ENCODE measurements at places on chromosomes 1 and 21.

DNA sequence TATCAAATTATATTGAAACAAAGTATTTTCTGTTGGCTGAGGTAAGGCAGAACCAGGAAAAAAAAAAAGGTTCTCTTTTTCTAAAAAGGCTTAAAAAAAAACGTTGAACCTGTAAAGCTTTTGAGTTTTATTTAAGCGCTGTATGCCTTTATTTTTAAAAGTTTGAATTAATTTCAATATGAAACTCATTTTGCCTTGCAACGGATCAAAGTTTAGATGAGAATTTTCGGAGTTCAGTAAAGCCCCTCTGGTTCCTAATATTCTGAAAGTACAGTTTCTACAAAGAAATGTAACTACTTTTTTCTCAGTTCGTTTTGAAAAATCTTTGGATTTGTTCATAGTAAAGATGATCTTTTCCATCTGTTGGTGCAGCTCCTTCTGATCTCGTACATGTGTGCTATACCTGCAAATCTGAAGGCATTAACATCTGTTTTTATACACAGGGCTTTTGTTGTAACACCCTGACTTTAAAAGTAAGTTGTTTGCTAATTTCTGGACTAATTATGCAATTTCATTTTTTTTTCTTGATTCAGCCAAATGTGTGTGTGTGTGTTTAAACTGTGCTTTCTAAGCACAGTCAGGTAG, 1.7 kb downstream of the ZBTB18 start:
- no peak for DNase-seq

DNA sequence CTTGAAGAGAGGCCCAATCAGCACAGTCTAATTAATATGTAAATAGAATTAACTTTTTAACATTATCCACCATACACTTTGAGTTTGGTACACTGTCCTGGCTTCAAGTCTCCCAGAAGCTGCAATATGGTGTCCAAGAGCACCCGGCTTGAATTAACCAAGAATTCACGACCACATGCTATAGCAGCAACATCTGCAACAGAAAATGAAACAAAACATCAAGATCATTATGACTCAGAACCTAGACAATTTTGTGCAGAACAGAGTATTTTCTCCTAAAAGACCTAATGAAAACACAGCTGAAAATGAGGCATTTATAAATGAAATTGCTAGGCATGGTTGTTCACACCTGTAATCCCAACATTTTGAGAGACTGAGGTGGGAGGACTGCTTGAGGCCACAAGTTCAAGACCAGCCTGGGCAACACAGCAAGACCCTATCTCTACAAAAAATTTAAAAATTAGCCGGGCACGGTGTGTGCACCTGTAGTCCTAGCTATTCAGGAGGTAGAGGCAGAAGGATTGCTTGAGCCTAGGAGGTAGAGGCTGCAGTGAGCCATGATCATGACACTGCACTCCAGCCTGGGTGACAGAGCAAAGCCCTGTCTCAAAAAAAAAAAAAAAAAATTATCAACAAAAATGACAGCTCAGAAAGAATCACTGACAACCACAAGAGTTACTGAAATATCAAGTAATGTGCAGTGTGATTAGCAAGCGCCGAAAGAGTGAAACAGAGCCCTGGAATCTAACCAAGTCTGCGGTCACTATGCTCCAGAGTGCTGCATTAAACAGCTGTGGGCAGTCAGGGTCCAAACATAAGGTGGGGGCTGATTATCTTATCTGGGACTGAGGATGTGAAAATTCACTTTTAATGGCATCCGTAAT, 45.3 kb downstream of the HSF2BP start:
- DNase-seq, result no peak

GRCh38 chr1:21820597-21821232, 8.7 kb downstream of the LDLRAD2 start:
- DNase-seq, result no peak

DNA sequence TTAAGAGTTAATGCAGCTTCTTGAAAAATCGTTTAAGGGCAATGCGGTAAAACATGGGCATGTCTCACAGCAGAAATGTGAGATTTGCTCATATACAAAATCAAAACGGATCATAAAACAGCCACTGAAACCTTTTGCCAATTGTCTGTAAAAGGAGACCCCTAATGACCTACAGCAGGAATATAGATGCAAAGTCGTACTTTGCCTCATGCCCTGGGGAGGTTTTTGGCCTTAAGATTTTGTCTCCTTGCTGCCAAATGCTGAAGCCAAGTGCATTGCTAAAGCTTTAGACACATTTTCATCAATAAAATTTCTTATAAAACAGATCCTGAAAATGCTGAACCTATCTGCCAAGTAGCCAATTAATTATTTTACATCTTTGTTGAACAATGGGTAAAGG, 226.9 kb downstream of the TGFB2 start:
- DNase-seq, result no peak

DNA sequence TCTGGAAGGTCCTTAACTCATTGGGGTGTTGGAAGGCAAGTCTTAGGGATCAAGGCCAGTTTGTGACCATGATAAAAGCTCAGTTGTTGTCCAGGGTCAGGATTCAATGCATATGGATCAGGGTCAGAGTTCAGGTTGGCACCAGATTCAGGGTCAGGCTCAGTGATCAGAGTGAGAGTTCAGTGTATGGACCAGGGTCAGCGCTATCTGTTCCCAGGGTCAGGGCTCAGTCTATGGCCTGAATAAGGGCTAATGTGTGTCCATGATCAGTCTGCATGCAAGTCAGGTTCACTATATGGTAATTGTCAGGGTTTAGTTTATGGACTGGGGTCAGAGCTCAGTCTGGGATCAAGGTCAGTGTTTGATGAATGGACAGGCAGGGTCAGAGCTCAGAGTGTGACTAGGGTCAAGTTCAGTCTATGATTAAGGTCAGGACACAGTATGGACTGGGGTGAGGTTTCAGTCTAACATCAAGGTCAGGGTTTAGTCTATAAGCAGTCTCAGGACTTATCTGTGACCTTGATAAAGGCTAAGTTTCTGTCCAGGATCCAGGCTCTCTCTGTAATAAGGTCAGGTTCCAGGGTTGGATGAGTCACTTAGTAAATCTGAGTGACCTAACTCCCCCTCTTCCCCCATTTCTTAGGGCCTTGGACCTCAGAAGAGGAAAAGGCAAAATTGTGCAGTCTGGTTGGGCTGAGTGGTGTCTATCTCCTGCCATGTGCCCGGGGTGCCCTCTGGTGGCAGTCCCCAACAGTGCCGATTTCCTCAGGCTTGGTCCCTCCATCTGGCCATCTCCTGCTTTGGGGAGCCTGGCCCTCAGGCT, 23.8 kb downstream of the KNCN start:
- peak; percentile 67 for DNase-seq

DNA sequence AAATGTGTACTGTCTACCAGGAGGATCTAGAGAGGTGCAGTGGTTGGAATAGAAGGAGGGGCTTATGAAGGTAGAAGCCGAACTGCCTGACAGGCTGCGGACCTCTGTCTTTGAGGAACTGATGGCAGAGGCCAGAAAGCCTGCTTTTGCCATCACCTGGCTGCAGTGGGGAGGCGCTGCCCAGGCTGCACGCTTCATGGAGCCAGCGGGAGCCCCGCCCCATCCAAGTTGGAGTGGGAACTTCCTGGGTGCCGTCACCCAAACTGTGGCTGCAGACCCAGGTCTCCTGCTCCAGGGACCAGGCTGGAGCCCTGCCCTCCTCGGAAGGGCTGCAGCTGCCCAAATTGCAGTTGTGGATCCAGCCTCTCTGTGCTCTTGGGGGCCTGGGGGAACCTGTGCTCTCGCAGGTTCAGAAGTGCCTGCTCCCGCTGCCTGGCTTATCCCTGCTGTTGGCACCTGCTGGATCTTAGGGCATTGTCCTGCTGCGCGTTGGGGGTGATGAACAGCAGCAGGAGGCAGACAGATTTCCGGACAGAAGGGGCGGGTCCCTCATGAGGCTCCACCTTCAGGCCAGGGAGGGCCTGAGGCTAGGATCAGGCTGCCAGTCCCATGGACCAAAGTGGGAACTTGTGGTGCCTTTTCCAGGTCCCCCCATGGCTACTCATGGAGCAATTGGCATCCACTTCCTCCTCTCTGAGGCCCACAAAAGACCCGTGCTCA, 118.0 kb upstream of the PLPPR4 start:
- no peak for DNase-seq

DNA sequence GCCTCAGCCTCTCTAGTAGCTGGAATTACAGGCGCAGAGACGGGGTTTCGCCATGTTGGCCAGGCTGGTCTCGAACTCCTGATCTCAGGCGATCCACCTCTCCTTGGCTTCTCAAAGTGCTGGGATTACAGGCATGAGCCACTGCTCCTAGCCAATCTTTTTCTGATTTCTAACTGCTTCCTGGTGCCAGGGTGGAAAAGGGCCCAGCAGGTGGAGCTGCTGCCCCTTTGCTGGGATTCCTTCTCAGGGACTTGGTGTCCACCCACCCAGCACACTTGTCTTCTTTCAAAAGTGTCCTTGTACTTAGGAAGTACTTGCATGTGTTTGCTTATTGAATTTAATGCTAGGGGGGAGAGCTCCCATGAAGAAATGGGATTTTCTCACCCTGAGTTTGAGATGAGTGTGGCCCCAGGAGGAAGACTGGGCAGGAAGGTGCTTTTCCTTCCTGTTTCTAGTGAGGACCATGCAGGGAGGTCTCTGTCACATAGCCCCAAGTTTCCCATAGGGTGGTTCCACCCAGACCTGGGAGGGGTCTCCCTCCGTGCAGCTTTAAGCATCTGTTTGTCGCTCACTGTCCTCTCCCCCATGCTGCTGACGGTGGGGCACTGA, 14.2 kb downstream of the UTP11 start:
- peak; percentile 41 for DNase-seq

DNA sequence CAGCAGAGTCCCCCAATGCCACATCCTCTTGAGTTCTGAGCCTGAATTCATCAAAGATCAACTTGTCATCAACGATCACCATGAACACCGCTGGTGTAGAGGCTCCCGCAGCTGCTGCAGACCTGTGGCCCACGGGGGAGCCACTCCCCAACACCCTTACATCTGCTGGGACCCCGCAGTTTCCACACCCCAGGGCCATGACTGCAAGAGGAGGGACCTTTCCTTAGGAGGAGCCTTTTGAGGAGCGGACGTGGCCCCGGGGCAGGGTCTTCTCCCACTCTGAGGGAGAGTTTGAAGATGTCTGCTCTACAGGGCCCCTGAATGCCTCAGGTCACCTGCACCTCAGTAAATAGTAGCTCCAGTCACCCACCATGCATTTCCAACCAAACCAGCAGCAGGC, 2.7 kb downstream of the PRDM15 start:
- no peak for DNase-seq

DNA sequence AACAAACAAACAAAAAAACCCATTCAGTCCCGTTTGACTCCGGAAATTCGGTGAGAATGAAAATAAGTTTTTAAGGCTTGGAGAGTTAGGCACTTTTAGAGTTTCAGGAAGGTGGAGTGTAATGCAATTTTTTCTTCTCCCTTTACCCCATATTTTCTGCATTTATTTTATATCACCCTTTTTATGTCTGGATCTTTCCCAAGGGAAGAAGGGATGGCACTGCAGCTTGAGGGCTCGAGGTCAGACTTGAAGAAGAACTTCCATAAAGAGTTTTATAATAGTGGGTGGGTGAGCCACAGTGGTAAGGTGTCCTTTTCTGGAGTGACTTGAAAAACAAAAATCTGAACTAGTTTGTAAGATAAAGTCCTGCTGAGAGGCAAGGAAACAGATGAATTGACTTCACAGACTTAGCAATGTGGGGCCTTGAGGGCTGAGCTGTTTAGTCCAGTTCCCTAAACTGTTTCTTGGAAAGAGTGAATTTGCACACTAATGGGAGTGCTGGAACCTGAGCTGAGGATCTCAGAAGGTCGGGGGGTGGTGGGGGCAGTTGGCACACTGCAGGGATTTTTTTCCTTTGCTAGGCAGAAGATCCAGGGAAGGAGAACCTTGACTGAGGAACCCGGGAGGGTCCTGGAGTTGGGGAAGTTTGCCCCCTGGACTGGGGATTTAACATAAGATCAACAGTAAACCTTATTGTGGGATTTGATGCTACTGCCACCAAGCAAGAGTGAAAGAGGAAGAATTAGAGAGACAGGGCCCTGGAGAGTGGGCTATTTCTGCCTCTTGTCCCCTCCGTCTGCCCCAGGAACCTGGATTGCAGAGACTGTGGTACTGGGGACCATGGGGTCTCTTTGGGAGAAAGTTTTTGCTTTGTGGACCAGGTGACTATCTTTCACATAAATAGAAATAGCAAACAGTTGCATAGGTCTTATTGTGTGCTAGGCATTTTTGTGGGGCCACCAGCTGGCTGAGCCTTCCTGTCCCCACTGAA, 1.8 kb upstream of the MEX3A start:
- DNase-seq, result no peak

DNA sequence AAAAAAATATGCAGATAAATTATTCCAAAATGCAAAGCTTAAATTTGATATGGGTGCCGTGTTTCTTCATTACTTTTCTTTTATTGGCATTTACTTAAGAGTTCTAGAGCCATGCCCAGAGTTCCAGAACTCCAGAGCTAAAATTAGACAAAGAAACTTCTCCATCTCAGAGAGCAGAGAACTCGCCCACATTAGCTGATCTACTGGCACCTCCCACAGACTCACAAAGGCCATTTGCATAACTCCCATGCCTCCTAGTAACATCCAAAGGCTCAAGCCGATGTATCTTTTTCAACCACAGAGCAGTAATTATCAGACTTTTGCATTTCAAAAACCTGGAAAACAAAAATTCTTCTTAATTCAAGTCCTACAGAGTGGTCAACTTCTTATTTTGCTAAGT, 323.8 kb upstream of the ST6GALNAC5 start:
- DNase-seq, result no peak

GRCh38 chr1:44820328-44821239, 12.3 kb downstream of the BTBD19 start:
- DNase-seq, result no peak

DNA sequence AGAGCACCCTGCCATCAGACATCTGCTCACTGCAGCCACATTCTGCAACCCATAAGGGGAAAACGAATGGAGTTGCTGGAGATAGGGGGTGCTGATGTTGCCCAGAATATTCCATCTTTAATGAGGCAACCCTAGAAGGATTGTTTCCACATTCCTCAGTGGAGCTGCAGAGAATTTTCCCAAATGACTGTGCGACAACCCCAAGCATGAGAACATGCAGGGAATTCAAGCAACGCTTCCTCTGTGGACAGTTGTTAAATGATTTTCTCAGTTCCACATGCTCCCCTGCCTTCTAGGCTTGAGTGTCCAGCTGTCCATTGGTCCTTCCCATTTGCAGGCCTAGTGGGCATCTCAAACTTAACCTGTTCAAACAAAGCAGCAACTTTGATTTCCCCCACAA, 20.5 kb upstream of the UBL4B start:
- DNase-seq, result no peak

DNA sequence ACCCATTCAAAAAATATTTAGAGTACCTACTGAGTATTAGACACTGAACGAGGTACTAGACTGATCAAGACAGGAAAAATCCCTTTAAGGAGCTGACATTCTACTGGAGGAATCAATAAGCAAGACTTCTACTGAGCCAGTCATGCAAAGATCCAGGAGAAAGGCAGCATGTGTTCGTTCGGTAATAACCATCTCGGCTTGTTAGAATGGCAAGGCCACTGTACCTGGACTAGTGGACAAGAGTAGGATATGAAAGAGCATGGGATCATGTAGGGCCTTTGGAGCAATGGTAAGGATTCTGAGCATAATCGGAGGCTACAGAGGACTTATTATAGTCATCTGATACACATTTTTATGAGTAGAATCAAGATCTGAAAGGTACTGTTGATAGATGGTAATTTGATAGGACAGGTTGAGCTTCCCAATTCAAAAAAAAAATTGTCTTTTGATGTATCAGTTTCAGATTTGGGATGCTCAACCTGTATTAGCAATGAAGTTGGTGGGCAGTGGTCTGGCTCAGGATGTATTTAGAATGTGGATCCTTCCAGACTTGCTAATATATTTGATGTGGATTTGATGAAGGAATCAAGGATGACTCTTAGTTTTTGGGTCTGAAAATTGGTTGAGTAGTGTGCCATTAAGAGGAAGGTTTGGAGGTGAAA, 2.3 kb downstream of the COX20 start:
- DNase-seq, result no peak
